Prostate gland (tissue), 2 donors: ENCODE measurements at places on chromosomes 6 and 20.

- no peaks in the 10 kb centered on the region for H3K4me1 ChIP-seq
- H3K36me3 ChIP-seq: no peaks in the 10 kb centered on the region
- no peak for DNase-seq
Observed at GRCh38 chr6:122734529-122735395, 44.8 kb upstream of the FABP7 start.

DNA sequence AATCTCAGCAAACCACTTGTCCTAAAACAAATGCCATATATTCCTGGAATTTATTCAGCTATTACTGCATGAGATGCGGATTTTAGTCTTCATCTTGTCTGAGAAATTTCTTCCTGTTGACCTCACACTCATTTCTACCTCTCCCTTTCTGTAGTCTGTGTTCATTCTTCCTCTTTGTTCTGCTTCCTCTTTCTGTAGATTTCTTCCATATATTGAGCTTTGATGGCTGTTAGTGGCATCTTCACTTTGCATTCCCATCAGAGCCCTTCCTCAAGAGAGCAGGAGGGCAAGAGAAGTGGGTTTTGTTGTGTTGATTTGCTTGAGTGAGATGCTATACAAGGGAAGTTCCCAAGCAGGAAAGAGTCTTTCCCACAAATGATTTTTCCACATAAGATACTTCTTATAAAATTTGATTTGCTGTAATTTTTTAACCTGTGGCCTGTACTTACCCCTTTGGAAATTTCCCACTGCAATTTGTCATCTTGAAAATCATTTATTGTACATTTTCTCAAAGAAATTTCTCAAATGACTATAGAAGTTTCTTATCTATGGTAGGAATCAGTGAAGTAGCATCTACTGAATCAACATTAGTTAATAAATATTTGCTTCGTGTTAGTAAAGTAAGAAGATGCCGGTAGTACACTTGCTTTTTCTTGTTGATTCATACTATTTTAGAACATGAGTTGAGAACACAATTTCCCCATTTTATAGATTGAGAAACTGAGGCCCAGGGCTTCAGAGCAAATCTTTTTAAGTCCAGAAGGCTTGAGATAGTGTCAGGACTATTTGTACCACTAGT is 43.8 kb downstream of the MAP3K4 start:
- no peaks in the 10 kb centered on the region for H3K36me3 ChIP-seq
- no peak for DNase-seq
- peak overlapping the region; percentile 58 for H3K27ac ChIP-seq
- no peaks in the 10 kb centered on the region for H3K27me3 ChIP-seq
- H3K4me1 ChIP-seq: peaks cover 1% of the 10 kb centered on the region
- no peak overlapping the region for H3K4me3 ChIP-seq

- H3K4me1 ChIP-seq: no peaks in the 10 kb centered on the region
- H3K27ac ChIP-seq: peak overlapping the region; percentile 48
Observed at GRCh38 chr6:46502486-46503119, 11.4 kb upstream of the RCAN2 start.

DNA sequence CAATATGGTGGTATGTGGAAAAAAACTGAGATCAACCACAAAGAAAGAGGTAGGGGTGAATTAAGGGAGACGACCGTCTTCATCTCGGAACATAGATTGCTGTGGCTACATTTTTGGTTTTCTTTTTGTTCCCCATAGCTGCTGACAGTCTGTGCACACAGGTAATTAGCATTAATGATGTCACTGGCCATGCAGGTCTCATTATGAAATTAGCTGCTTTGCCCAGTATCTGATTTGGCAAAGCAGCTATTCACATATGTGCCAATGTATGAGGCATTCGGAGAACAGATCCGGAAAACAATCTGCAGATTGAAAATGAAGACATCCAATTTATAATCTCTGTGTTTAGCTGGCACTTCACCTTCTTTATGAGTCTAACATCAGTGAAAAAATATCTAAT is 13.1 kb downstream of the NOX3 start:
- H3K4me1 ChIP-seq: no peaks in the 10 kb centered on the region
- no peak overlapping the region for H3K27ac ChIP-seq
- no peak for DNase-seq
- H3K36me3 ChIP-seq: no peaks in the 10 kb centered on the region

DNA sequence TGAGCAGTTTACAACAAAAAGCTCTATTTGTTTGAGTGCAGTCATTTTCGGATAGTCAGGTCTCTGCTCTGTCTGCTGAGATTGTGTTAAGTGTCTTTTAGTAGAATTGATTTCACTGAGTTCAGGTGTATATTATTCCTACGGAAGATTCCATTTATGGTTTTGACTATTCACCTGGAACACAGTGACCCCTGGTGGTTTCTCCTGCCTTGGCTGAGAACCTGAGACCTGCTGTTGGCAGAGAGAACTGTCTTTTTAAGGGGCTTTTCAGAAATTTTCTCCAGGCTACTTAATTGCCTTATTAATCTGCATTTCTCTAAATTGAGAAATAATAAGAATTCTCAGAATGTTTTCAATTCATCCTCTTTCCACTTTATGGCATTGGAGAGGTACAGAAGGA is 508.0 kb downstream of the TBC1D32 start:
- H3K4me1 ChIP-seq: no peaks in the 10 kb centered on the region
- no peak overlapping the region for H3K4me3 ChIP-seq
- DNase-seq: peak; percentile 20
- no peaks in the 10 kb centered on the region for H3K27me3 ChIP-seq
- H3K36me3 ChIP-seq: no peaks in the 10 kb centered on the region

DNA sequence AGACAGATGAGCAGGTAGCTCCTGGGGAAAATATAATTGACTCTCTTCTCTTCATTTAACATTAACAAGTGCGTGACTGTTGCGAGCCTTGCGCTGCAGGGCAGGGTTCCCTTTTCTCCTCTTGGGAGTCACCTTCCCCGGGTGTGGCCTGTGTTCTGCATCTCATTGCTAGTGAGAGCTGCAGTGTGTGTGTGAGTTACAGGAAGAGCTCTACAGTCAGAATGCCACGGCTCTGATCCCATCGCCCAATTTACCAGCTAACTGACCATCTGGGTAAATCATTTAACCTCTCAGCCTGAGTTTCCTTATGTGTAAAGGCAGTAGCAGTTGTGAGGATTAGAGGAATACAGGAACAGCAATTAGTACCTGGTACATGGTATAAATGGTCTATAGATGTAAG is 106.8 kb upstream of the NUP153 start:
- H3K4me3 ChIP-seq: no peak overlapping the region
- no peaks in the 10 kb centered on the region for H3K4me1 ChIP-seq
- H3K27ac ChIP-seq: no peak overlapping the region

- H3K27me3 ChIP-seq: no peaks in the 10 kb centered on the region
- no peaks in the 10 kb centered on the region for H3K4me1 ChIP-seq
- H3K36me3 ChIP-seq: no peaks in the 10 kb centered on the region
- DNase-seq: no peak
- H3K27ac ChIP-seq: no peak overlapping the region
Observed at GRCh38 chr6:80489911-80490635, 383.6 kb downstream of the BCKDHB start.

- peaks cover under 1% of the 10 kb centered on the region for H3K4me1 ChIP-seq
- H3K27ac ChIP-seq: no peak overlapping the region
- H3K4me3 ChIP-seq: no peak overlapping the region
- no peaks in the 10 kb centered on the region for H3K27me3 ChIP-seq
Observed at GRCh38 chr6:107209406-107210305, 94.3 kb upstream of the BEND3 start.

- H3K4me3 ChIP-seq: no peak overlapping the region
- no peaks in the 10 kb centered on the region for H3K27me3 ChIP-seq
- DNase-seq: no peak
Observed at GRCh38 chr20:57594092-57594951, 25.9 kb downstream of the ZBP1 start.

- no peak overlapping the region for H3K27ac ChIP-seq
- H3K36me3 ChIP-seq: no peaks in the 10 kb centered on the region
- no peak for DNase-seq
- no peak overlapping the region for H3K4me3 ChIP-seq
- no peaks in the 10 kb centered on the region for H3K4me1 ChIP-seq
Observed at GRCh38 chr6:159056003-159056402, 11.2 kb upstream of the TAGAP start.

- no peaks in the 10 kb centered on the region for H3K4me1 ChIP-seq
- no peaks in the 10 kb centered on the region for H3K36me3 ChIP-seq
- H3K27me3 ChIP-seq: no peaks in the 10 kb centered on the region
- H3K4me3 ChIP-seq: no peak overlapping the region
Observed at GRCh38 chr6:12401200-12401599, 111.0 kb downstream of the EDN1 start.

GRCh38 chr6:109093732-109094415 is 772 bp downstream of the SESN1 start:
- H3K27me3 ChIP-seq: no peaks in the 10 kb centered on the region
- peak overlapping the region; percentile 98 for H3K27ac ChIP-seq
- peak overlapping the region; percentile 72 for H3K4me3 ChIP-seq

DNA sequence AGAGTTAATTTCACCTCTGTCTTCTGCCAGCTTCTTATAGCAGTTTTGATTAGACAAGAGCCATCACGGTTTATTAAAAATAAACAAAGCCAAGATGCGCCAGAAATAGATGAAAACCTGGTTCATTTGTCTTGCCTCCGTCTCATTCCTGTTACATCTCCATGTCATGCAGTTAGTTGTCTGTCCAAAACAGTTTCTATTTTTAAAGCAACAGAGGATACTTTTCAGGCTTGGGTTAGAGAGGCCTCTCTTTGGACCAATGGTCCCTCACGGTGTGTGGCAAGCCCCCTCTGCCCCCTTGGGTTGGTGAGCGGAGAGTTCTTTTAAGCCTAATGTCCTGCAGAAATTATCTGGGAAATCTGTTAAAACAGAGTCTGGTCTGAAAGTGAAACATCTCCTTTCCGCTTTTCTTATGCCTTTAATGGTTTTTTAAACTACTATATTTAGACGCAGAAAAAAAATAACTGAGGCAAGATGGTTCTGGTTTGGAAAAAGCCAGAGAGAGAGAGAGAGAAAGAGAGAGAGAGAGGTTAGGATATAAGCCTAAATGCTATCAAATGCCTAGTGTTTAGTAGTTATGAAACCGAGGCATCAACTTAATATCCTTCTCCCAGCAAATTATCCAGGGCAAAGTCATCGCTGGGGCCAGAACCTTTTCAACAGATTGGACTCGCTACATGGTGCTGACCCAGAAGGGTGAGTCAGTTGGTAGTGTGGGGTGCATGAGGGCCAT is 64.5 kb downstream of the ZDHHC14 start:
- no peaks in the 10 kb centered on the region for H3K27me3 ChIP-seq
- no peak for DNase-seq
- no peaks in the 10 kb centered on the region for H3K4me1 ChIP-seq
- H3K4me3 ChIP-seq: no peak overlapping the region

GRCh38 chr6:20839630-20840029 is 305.4 kb downstream of the CDKAL1 start:
- no peak overlapping the region for H3K27ac ChIP-seq
- DNase-seq: no peak
- no peaks in the 10 kb centered on the region for H3K4me1 ChIP-seq

DNA sequence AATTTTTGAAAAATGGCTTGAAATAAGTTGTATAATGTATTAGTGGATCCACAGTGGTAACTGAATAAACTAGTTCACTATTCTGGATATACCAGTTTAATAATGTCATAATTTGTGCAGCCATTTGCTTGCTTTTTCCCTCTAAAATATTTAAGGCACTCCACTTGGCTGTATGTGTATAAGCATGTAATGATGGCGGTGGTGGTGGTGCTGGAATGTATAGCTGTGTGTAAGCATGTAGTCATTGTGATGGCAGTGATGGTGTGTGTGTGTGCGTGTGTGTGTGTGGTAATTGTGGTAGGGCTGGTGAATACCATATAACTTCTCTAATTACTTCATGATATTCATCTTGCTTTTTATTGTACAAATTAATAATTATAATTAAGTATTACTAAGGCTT is 89.2 kb upstream of the HIVEP1 start:
- no peaks in the 10 kb centered on the region for H3K36me3 ChIP-seq
- DNase-seq: no peak
- H3K27me3 ChIP-seq: no peaks in the 10 kb centered on the region

DNA sequence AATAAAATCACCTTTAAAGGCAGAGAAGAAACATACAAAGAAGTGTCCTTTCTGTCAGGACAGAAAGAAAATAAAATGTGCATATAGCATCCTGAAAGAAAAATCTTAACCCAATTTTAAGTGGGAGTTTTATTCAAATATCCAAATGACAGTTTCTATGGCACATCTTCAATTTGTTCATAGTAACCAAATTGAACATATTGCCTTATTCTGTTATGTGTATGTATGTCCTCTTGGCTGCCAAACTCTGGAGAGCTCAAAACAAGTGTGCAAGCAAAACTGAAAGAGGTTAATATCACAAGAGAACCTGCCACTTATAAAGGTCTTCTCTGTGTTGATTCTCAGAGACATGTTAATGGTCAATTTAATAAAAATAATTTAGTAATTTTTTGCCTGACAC is 334.7 kb downstream of the BCKDHB start:
- H3K4me1 ChIP-seq: no peaks in the 10 kb centered on the region
- no peak for DNase-seq
- H3K27ac ChIP-seq: no peak overlapping the region
- H3K4me3 ChIP-seq: no peak overlapping the region

GRCh38 chr20:48761874-48762273 is 65.9 kb downstream of the PREX1 start:
- DNase-seq: no peak
- no peaks in the 10 kb centered on the region for H3K4me1 ChIP-seq
- H3K36me3 ChIP-seq: no peaks in the 10 kb centered on the region

DNA sequence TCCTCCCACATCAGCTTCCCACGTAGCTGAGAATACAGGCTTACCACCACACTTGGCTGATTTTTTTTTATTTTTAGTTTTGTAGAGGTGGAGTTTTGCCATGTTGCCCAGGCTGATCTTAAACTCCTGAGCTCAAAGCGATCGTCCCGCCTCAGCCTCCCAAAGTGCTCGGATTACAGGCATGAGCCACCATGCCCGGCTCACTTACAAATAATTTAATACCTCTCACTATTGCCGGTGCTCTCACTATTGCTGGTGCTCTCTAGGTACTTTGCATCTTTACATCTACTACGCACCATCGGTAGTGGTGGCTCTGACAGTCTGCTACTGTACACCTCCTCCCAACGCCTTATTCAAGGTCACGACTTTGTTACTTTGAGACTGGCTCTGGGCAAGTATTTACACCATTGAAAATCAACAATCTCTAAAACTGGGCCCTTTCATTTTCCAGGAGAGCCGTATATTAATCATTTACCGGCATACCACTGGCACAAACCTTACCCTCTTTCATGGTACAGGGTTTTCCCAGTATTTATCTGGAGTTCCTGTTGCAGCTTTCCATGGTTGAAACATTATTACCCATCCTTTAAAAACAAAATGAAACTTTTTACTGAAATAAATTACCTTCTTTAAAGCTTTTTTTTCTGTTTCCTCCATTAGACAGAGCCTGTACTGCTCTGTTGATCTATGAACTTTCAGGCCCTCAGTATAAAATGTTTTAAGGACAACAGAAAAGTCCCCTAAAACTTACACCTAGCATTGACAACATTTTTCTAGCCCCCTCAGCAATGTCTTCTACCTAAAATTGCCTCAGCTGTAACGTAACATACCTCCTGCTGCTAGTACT is 259.6 kb upstream of the PLCB4 start:
- DNase-seq: no peak
- no peaks in the 10 kb centered on the region for H3K4me1 ChIP-seq
- no peaks in the 10 kb centered on the region for H3K36me3 ChIP-seq
- no peak overlapping the region for H3K27ac ChIP-seq
